ENCODE measurements at places on chromosomes 6 and 20. TPM values are rescaled to one million over a fixed set of nuclear protein-coding genes. Genes with fewer than 3 reads are reported as not detected.

CALHM6 gene
- 4.5 TPM for total RNA-seq

HRH3 gene
- 0.82 TPM for total RNA-seq

MYH7B gene
- not detected for total RNA-seq

PRPH2 gene
- total RNA-seq = 6.1 TPM

NRSN1 gene
- 22.0 TPM for total RNA-seq

HTR1E gene
- total RNA-seq = under 0.01 TPM

Data from frontal cortex (tissue), 4 donors.